ENCODE measurements at places on chromosomes 3 and 15. TPM values are rescaled to one million over a fixed set of nuclear protein-coding genes. Genes with fewer than 3 reads are reported as not detected.

The REC114 gene
- 1.4 TPM for total RNA-seq

The PIK3CA gene
- 19.6 TPM for total RNA-seq

DNA sequence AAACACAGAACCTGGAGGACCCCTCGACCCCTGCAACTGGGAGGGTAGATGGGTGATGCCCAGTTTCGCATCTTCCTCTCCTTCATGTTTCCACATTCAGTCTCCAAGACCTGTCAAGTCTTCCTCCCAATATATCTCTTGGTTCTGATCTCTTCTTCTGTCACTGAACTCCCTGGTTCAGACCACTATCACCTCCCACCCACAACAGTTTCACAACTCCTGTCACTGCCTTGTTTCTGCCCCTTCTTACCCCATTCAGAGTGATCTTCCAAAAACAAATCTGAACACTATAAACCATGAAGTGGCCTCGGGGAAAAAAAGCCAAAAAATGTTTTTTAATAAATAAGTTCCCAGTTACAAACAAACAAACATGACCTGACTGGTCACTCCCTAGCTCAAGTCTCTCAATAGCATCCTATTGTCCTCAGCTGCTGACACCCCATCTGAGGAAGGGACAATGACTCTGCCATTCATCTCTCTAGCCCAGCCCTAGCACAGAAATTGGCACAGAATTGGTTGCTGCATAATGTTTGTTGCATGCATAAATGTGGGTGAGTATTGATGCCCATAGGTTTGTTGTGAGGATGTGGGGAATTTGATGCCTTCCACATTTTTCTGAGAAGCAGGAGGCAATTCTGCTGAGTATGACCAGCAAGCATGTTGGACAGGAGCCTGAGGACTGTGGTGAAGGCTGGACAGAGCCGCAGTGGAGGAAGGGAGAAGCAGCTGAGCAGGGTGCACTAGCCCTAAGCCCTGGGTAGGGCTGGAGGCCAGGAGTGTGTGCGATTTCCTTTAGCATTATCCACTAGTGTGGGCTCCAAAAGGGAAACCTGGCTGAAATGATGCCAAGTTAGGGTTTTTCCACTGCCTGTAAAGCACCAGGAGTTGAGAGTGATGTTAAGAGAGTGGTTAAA, 12.2 kb upstream of the XYLB start:
- no peaks in the 10 kb centered on the region for H3K4me1 ChIP-seq
- H3K4me3 ChIP-seq = no peak overlapping the region
- no peaks in the 10 kb centered on the region for H3K36me3 ChIP-seq
- DNase-seq = no peak

DNA sequence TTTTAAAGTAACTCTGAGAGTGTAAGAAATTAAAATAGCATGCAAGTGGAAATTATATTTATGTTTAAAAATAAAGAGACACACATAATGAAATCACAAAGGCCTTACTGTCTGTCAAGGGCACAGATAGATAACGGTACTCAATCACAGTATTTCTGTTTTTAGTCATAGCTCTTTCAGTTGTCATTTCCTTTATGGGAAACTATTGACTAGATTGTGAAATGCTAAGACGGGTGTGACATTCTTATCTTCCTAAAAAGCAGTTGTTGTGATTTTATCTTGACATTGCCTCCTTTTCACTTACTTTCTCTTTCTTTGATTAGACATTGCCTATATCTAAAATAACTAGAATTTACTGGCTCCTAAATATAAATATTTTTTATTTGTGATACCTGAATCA, 100.1 kb upstream of the PLSCR5 start:
- H3K27me3 ChIP-seq = no peaks in the 10 kb centered on the region
- DNase-seq = no peak
- H3K4me1 ChIP-seq = no peaks in the 10 kb centered on the region
- H3K4me3 ChIP-seq = no peak overlapping the region

The ITGA11 gene
- total RNA-seq = 31.4 TPM

The ZKSCAN7 gene
- total RNA-seq = 2.6 TPM

The CD96 gene
- 0.33 TPM for total RNA-seq

The SLC9C1 gene
- total RNA-seq = 1.3 TPM

GRCh38 chr3:51963951-51964451, 3.3 kb downstream of the PCBP4 start:
- H3K27me3 ChIP-seq = no peaks in the 10 kb centered on the region
- H3K36me3 ChIP-seq = peaks cover 19% of the 10 kb centered on the region
- H3K4me1 ChIP-seq = peaks cover 81% of the 10 kb centered on the region
- H3K27ac ChIP-seq = peak overlapping the region; percentile 86
- H3K4me3 ChIP-seq = no peak overlapping the region
- DNase-seq = no peak

GRCh38 chr3:114093016-114093380, 36.5 kb downstream of the QTRT2 start:
- peak overlapping the region; percentile 30 for H3K4me3 ChIP-seq
- no peaks in the 10 kb centered on the region for H3K36me3 ChIP-seq
- H3K27ac ChIP-seq = peak overlapping the region; percentile 66
- DNase-seq = no peak
- peaks cover 18% of the 10 kb centered on the region for H3K4me1 ChIP-seq
- H3K27me3 ChIP-seq = no peaks in the 10 kb centered on the region

- no peak overlapping the region for H3K27ac ChIP-seq
- peaks cover 5% of the 10 kb centered on the region for H3K27me3 ChIP-seq
- H3K4me3 ChIP-seq = no peak overlapping the region
- no peak for DNase-seq
- H3K4me1 ChIP-seq = no peaks in the 10 kb centered on the region
Observed at GRCh38 chr15:77909182-77909940, 168.2 kb downstream of the TBC1D2B start.

- no peaks in the 10 kb centered on the region for H3K27me3 ChIP-seq
- peaks cover 1% of the 10 kb centered on the region for H3K4me1 ChIP-seq
- no peak overlapping the region for H3K4me3 ChIP-seq
- DNase-seq = no peak
Observed at GRCh38 chr3:62723166-62723913, 151.9 kb downstream of the CADPS start.

The ARHGAP11A gene
- 2.5 TPM for total RNA-seq

- no peak overlapping the region for H3K4me3 ChIP-seq
- no peaks in the 10 kb centered on the region for H3K36me3 ChIP-seq
- no peak for DNase-seq
- no peaks in the 10 kb centered on the region for H3K27me3 ChIP-seq
- no peak overlapping the region for H3K27ac ChIP-seq
- H3K4me1 ChIP-seq = no peaks in the 10 kb centered on the region
Observed at GRCh38 chr3:143084856-143085731, 34.5 kb upstream of the CHST2 start.

DNA sequence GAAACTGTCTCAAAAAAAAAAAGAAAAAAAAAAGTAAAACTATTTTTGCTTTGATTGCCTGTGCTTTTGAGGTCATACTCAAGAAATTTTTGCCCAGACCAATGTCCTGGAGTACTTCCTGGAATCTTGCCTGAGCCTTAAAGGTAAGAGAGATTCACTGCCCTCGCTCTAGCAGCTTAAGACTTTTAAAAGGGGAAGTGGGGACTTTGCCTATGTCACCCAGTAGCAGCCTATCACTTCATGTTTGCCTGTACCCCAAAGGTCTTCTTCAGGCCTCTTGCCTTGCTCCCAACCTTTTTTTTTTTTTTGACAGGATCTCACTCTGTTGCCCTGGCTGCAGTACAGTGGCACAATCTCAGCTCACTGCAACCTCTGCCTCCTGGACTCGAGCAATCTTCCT, 18.9 kb upstream of the GOLGB1 start:
- no peak for DNase-seq
- no peak overlapping the region for H3K27ac ChIP-seq
- no peaks in the 10 kb centered on the region for H3K27me3 ChIP-seq
- peaks cover 42% of the 10 kb centered on the region for H3K36me3 ChIP-seq
- no peak overlapping the region for H3K4me3 ChIP-seq
- H3K4me1 ChIP-seq = no peaks in the 10 kb centered on the region

DNA sequence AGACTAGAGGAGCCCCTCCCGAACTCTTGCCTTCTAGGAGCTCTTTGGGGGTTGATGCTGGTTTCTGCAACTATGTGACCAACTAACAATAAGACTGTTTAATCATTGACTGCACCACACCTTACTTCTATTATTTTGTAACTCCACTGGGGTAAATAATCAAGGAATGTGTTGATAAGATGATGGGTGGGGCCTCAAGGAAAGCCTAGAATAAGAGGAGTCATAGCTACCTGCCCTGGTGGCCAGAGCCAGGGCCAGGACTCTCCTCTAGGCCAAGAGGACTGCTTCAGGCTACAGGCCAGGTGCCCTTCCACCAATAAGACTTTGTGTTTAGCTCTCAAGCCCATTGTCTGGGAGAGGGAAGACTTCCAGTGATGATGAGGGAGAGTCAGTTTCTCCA, 41.2 kb upstream of the PIAS1 start:
- H3K36me3 ChIP-seq = no peaks in the 10 kb centered on the region
- no peaks in the 10 kb centered on the region for H3K27me3 ChIP-seq
